ENCODE measurements at places on chromosomes 16 and 17.
A peak's percentile ranks its signal among the peaks of the same experiment; 100 is the strongest.

- no peak for DNase-seq
Observed at GRCh38 chr16:85491798-85492294, 121.3 kb upstream of the GSE1 start.

DNA sequence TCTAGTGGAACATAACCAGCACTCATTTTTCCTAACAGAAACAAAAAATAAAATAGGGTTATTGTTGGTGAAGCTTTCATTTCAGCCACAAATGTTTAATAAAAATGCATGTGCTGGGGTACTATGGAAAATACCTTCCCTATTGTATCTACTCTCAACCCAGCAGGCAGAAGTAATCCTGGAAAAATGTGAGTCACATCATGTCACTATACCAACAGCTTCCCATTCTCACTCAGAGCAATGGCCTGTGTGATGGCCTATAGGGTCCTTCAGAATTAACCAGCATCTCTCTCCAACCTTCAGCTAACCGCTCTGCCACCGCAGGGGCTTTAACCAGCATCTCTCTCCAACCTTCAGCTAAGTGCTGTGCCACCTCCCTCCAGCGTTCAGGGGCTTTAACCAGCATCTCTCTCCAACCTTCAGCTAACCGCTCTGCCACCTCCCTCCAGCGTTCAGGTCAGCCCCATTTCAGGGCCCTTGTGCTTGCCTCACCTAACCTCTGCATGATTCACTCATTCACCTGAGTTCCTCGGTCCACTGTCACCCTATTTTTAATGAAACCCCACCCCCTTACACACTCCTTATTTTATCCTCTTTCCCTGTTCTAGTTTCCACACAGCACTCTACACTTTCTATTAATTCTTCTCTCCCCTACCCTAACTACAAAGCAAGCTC lies 34.0 kb downstream of the UBE2G1 start:
- no peak for DNase-seq

- DNase-seq = no peak
Observed at GRCh38 chr17:3532859-3533142, 24.8 kb downstream of the TRPV3 start.

DNA sequence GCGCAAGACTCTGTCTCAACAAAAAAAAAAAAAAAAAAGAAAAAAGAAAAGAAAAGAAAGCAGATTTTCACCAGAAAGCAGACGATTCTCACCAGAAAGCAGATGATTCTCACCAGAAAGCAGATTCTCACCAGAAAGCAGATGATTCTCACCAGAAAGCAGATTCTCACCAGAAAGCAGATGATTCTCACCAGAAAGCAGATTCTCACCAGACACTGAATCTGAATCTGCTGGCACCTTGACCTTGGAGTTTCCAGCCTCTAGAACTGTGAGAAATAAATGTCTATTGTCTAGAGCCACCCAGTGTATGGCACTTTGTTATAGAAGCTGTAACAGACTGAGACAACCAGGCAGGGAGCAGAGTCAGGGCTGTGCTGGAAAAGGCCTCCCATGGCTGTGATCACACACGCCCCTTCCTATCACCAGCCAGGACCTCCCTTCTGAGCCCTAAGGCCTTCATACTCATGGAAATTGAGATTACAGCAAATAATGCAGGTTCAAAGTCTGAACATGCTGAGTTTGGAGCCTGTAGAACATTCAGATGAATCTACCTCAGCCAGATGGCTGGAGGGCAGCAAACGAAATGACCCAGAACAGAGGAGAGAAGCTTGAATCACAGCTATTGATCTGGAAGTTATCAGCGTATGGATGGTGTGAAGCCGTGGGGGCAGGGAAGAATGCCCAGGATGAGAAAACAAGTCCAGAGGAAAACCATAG lies 309.3 kb downstream of the SLC39A11 start:
- DNase-seq = no peak

GRCh38 chr17:79658811-79659207 lies 48.0 kb upstream of the RBFOX3 start:
- DNase-seq = no peak

- peak; percentile 11 for DNase-seq
Observed at GRCh38 chr16:7025616-7026190, 306.9 kb upstream of the RBFOX1 start.

DNA sequence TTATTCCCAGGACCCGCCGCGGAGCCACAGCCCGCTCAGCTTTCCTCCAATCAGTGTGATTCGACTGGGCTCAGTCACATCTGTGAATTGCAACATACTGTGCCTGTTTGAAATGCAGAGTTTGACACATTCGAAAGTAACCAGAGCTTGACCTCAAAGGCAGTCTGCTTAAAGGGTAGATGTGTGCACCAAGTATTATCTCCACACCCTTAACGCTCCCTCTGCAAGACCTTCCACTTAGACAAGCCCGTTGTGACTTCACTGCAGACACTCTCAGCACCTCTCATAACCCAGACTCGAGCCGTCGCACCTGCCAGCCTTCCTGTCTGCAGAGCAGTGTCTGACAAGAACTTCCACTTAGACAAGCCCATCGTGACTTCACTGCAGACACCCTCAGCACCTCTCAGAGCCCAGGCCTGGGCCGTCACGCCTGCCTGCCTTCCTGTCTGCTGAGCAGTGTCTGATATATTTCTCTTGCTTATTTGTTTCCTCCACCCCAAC lies 3.7 kb downstream of the KLHDC4 start:
- no peak for DNase-seq

DNA sequence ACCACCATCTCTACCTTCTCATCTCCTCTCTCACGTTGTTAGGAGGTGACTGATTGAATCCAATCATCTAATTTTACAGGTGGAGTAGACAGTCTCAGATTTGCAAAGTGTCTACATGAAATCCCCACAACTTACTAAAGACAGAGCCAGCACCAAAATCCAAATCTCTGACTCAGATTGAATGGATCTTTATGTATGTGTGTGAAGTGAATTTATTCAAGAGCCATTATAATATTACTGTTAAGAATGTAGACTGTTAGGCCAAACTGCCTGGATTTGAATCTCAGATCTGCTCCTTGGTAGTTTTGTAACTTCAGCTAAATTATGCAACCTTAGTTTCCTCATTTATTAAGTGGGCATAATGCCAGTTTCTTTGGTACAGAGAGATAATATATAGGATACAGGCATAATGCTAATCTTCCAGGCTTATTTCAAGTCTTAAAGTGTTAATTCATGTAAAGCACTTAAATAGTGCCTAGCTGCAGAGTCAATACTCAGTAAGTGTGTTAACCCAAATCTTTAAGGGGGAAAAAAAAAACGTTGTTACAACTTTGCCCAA lies 12.7 kb downstream of the CNEP1R1 start:
- no peak for DNase-seq

GRCh38 chr17:82030470-82031302 lies 792 bp upstream of the RAC3 start:
- DNase-seq = peak; percentile 52

DNA sequence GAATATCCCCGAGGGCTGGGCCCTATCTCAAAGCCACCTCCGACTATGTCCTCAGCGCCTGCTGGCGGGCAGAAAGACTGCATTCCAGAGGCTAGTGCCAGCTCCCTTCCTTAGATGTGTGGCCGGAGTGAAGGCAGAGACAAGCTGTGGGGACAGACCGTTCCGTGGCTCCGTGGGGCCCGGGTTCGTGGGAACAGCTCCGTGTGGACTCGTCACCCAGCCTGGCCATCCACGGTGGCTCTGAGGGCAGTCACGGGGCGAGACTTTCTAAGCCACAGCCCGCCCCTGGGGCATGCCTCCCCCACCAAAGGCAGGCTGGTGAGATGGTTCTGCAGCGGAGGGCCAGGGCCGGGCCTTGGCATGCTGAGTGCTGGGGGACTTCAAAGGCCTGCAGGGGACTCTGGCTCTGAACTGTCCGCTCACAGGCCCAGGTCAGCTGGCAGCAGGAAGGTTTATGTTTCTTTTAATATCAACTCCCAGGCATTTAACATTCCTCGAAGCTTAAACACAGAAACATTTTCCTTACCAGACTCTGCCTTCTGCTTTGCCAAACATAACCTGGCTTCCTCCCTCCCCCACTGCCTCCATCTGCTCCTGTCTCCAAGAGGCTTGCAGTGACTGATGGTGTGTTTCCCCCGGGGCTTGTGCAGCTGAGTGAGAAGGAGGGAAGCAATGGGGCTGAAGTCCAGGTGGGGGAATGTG lies 50.4 kb downstream of the TIMM22 start:
- no peak for DNase-seq

GRCh38 chr17:60631119-60631518 lies 31.1 kb downstream of the PPM1D start:
- no peak for DNase-seq

DNA sequence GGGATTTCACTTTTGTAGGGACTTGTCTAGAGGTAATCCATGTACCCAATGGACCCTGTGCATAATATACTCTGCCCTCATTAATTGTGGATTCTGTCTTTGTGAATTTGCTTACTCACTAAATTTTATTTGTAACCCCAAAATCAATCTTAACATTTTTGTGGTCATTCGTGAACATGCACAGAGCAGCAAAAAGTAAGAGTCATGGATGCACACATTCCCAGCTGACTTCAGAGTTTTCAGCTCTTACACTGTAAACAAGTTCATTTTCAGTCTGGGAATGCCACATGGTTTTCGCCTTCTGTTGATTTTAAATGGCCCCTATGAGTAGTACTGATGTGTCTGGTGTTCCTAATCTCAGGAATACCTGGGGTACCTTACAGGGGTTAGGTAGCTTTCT lies 24.3 kb downstream of the TAC4 start:
- DNase-seq = no peak

GRCh38 chr17:72342627-72343527 lies 222.1 kb downstream of the SOX9 start:
- no peak for DNase-seq

- no peak for DNase-seq
Observed at GRCh38 chr16:84007965-84008364, 34.6 kb downstream of the SLC38A8 start.

- DNase-seq = no peak
Observed at GRCh38 chr17:51598824-51599223, 338.5 kb downstream of the UTP18 start.

DNA sequence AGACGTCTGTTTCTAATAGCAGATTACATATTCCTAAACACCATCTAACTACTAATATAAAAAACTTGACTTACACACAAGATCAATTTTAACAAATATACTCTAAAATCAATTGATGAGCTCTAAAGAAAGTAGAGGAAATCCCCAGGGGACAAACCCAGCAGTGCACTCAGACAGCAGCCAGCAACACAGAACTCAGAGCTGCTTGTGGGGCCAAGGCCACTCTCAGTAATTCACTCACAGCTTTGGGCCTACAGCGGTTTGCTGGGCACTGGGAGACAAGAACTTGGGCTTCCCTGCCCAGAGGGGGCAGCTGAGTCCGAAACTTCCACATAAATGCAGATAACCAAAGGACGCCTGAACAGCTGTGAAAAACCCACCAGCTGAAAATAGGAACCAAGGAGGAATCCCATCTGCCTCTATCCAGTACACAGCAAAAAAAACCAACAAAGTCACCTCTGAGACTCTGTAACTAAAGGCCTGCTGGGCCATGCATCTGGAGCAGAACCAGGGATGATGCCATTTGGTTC lies 21.4 kb downstream of the NPLOC4 start:
- no peak for DNase-seq

DNA sequence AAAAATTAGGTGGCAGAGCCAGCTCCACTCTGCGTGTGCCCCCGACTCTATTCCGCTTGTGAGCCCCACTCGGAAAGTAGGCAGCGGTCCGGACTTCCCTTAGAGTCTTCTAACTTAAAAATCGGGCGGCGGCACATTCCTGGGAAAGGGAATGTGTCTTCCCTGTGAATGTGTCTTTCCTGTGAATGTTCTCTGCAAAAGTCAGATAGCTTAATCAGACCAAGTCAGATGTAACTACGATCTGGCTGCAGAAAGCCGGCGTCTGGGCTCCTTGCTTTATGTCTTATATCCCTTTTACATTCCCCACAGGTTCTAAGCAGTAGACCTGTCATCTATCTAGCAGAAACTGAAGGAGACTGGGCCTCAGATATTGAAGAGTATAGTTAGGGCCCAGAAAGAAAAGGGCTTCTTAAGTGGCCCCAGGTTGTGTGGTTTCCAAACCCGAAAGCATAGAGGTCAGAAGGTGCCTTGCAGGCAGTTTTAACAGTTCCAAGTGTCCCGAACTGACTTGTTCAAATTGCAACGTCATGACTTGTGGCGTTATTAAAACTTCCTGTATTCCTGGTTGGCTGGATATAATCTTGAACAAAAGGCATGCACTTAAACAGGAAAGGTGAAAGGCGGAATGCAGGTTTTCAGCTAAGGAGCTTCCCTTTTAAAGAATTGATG lies 601 bp downstream of the PHKB start:
- no peak for DNase-seq

- no peak for DNase-seq
Observed at GRCh38 chr17:43671031-43671692, 9.4 kb upstream of the MEOX1 start.

DNA sequence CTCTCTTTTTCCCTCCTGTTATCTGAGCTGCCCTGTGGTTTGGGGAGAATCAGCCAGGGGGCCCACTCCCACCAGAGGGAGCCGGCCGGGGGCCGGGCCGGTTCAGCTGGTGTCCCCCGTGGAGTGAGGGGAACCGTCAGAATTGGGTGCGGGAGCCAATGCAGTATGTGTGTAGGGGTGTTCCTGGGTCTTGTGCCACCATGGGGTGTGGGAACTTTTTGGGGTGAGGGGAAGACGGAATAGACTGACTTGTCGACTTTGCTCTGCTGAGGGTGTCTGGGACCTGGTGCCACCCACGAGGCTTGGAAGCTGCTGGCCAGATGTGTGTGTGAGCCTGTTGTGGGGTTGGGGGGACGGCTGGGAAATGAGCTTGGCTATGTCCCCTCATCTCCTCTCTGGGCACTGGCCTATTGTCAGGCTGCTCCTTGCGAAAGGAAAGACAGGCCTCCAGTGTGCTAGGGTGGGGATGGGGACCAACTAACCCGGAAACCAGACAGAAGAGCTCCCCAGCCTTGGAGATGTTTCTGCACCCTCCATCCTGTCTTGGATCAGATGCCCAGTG lies 9.9 kb downstream of the RARA start:
- no peak for DNase-seq

DNA sequence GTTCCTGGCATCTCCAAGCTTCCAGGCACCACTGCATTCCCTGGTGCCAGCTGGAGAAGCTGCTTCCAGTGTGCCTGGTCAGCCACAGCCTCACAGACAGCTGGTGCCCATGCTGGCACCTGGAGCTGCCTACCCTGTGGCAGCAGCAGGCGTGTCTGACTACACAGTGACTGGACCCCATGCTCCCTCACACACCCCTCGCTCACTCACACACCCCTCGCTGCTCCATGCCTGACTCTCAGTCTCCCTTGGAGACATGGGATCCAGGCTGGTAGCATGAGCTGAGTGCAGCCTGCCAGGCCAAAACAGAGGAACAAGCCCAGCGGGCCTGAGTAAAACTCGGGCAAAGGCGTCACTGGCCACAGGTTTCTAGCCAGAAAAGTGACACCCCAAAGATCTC lies 59.1 kb upstream of the SMIM36 start:
- no peak for DNase-seq

DNA sequence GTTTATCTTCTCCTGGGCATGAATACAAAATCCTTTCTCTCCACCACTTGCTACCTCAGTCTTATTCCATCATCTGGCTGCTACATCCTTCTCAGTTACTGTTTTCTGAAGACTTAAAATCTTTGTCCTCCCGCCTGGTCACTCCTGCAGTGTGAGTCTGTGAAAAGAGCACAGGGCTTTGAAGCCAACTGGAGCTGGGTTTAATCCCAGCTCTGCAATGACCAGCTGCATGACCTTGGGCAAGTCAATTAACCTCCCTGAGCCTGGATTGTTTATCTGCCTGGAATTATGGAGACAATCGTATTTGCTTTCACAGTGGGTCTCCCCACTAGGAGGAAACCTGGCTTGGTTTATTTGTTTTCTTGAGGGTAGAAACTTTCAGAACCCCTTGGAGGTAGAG lies 183.2 kb downstream of the GSG1L start:
- no peak for DNase-seq

GRCh38 chr16:84519855-84520254 lies 15.4 kb upstream of the MEAK7 start:
- DNase-seq = no peak

Data from NCI-H2107 (cell line).